DMS53 (cell line): ENCODE measurements at places on chromosomes 2 and 18.

DNA sequence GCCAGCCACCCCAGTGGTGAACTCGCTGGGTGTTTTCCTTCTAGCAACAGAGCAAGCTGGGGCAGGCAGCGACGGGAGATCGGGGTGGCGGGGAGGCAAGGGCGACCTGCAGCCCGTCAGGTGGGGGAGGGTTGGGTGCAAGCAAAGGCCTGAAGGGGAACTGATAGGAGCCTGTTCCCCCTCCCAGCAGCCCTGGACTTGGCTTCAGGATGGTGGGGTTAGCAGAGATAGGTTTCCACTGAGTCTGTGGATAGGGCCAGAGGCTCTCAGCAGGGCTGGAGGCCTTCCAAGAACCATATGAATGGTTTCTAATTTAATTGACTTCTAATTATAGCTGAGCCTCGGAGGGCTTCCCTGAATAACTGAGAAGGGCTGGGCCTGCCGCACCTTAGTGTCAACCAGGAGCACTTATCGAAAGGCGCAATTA is 55.3 kb downstream of the EDAR start:
- no peak for DNase-seq

GRCh38 chr2:81901017-81901416 is 1596.5 kb upstream of the LRRTM1 start:
- peak; percentile 70 for DNase-seq

DNA sequence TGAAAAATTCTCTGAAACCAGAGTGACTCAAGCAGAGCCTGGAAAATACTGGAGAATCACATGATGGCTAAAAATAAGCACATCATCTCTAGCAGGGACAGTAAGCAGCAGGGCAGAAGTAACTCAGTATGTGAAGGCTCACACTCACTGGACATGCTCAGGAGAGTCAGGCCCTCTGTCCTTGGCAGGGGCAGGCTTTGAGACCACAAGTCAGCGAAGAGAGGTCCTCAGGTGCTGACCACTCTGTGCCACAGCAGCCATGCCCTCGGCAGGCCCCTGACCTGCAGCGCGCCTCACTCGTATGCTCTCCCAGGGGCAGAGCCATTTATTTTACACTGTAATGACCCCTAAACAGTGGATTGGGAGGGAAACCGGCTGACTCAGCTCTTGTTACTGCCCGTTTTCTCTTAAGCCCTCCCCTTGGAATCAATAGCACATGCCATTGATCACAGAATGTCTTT is 76.8 kb downstream of the MAPRE2 start:
- DNase-seq = no peak

DNA sequence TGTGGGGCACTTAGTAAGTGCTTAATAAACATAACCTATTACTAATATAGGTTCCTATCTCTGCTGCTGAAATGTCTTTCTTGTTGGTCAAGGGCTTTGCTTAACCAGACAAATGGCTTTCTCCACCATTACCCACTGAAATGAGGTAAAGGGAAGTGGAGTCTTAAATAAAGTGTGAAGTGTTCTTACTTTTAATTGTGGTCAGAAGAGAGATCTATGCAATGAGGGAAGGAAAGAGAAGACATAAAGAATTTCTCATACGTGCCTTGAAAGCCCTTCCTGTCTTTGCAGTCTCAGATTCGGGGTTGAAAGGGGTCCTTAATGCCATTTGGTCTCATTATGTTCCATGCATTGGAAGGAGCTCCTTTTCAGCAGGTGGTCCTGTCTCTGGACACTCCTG is 6.9 kb upstream of the CXCR4 start:
- no peak for DNase-seq

DNA sequence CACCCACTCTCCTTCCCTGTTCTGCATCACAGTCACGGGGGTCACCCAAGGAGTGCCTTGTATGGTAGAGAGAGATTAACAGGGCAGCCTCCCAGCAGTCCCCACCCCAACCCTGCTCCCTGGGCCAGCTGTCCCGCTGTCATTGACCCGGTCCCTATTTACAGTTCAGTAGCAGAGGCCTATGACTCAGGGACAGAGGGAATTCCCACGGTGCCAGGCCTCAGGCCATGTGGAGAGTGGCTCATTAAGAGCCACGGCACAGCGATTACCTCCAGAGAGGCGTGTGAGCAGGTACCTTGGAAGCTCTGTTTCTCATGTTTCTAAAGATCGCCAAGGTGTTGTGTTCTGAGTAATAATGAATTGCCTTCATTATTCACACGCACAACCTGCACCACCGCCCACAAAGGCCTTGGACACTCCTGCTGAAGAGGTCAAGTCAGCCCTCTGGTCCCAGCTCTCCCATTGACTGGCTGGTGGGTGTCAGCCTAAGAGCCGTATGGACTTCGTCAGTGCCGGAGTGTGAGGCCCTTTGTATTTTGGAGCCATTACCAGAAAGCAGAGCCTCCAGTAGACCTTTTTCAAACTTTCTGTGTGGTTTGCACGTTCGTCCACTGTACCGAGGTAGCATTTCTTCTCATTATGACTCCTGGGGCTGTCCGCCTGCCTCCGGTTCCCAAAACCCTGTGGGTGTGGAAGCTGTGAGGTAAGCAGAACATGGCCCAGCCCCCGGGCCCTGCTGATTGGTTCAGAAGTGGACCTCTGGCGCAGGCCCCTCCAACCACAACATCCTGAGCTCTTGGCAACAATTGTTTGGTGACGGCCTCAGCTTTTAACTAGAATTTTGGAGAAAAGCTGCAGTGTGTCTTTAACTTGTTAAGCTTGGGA is 47.0 kb downstream of the SERTAD2 start:
- peak; percentile 91 for DNase-seq

DNA sequence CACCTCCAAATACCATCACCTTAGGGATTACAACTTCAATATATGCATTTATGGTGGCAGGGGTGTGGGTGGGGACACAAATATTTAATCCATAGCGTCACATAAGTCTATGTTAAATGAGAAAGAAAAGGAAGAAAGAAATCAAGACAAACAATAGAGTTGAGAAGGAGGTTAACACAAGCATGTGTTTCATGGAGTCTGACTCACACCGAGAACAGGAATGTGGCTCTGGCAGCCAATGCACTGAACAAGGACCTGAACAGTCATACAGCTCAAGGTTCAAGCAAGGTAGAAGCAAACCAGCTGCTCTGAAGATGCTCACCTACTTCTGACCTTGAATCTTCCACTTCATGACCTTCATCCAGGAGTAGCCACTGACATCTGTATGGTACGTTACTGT is 36.2 kb upstream of the LPIN1 start:
- DNase-seq = no peak

- no peak for DNase-seq
These were observed 169.6 kb downstream of the LRRTM1 start for GRCh38 chr2:80135001-80135400.

GRCh38 chr2:20189299-20189931 is 35.5 kb downstream of the SDC1 start:
- no peak for DNase-seq

DNA sequence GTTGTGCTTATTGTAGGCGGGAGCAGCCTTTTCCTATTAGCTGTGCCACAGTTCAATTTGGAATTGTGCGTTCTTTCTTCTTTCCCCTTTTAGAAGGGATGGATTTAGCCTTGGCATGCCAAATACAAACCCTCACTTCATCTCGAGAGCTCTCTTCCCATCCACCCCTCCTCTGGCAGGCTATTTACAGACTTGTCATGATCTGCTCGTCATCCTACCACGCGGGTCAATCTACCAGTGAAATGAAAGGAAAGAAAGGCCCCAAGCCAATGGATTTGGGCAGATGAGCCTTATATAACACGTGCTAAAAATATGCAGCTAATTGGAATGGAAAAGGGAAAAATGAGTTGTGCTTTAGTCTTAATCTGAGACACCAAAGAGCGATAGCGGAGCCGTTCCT is 277.5 kb downstream of the PRKCE start:
- DNase-seq = no peak

DNA sequence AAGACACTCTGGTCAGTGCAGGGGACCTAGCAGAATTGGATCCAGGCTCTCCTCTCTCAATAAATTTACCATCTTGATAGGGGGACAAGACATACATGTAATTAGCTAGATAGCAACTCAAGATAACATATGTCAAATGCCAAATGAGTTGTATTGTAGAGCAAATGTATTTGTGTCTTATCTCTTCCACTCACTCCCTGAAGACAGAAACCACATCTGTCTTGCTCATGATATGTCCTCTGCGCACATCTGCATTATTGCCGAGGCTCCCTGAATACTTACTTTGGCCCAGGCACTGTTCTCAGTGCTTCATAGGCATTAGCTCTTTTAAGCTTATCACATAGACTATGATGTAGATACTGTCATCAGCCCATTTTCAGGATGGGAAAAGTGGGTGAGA is 122.9 kb upstream of the GATA6 start:
- DNase-seq = no peak
